GM12878 (cell line): ENCODE measurements at places on chromosomes 12 and 14. TPM values are rescaled to one million over a fixed set of nuclear protein-coding genes. Genes with fewer than 3 reads are reported as not detected.

Gene CLECL1
- total RNA-seq: 29.0 and 33.6 TPM in 2 replicates

Gene KLHDC1
- total RNA-seq: 0.72 and 0.87 TPM in 2 replicates

Gene TSPAN11
- total RNA-seq: 0.05 TPM in 1 of 2 replicates, not detected in the other

Gene VWF
- total RNA-seq: 0.23 and 0.53 TPM in 2 replicates

Gene BEST3
- not detected in 2 replicates for total RNA-seq

Gene SOAT2
- 1.6 and 1.9 TPM in 2 replicates for total RNA-seq

GRCh38 chr14:98370352-98370751, 901.6 kb downstream of the BCL11B start:
- DNase-seq: no peak

DNA sequence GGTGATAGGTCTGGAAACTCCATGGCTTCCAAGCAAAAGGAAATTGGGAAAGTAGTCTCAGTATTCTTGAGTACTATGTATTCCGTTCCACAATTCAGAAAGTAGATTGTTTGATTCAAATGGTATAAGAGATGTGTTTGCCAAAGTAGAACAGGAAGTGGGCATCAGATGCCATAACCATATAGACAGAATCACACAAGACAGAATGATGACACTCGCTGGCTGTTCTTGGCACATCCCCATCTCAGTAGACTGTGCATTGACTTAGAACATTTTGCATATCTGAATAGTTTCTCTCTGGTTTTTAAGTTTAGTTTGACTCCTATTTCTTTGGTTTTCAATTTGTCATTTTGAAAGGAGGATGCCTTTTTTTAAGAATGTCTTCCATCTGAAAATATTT, 221.1 kb upstream of the RGS6 start:
- no peak for DNase-seq

- DNase-seq: no peak
These were observed 154.3 kb downstream of the NTF3 start for GRCh38 chr12:5586201-5586600.

DNA sequence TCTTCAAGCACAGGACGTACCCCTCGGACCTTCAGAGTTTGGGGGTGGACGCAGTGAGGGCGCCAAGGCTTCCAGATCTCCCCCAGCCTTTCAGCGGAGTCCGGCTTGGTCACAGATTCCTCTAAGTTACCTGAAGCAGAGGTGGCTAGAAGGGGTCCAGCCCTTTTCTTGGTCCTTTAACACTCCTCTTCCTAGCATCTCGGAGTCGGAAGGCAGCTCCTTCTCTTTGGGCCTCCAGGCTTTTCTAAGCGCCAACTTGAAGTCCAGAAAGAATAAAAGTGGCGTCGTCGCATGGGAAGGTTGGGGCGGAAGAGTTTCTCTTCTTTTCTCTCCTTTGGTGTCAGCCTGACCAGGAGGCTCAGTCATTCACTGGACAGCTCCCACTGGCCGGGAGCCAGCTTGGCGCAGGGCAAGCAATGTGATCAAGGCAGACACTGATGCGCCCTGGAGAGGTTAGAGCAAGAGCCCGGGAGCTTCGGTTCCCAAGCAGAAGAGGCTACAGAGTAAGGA, 9.6 kb downstream of the OR6S1 start:
- no peak for DNase-seq

- no peak for DNase-seq
These were observed 7.2 kb upstream of the SH2B3 start for GRCh38 chr12:111398530-111398929.

DNA sequence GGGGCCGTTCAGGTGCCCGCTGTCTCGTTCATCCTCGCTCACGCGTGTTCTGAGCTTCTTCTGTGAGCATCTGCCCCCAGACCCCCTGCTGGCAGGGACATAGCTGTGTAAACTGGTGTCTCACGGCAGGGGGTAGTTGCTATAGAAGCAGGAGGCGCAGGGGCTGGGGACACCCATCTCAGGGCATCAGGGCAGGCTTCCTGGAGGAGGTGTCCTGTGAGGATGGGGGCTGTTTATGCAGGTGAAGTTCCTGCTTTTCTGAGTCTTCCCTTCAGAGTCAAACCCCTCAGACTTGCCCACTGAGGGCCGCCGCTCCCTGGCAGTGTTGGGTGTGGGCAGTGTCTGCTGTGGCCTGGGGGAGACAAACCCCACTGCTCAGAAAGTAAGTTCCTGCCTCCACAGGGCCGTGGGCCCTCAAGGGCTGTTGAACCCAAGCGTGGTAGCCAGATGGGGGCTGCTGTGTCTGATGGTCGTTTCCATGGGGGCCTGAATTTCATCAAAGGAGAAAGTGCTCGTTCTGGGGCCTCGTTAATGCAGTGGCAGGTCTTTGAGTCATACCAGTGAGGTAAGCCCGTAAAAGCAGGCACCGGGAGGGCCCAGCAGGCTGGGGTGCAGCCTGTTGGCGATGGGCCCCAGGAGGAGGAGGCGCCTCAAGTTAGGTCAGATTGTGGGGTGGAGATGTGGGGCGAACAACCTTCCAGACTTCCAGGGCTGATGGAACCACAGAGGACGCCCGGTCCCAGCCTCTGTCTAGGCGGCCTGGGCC, 23.4 kb downstream of the KIF26A start:
- no peak for DNase-seq

- no peak for DNase-seq
These were observed 36.7 kb downstream of the TMEM120B start for GRCh38 chr12:121749267-121749666.

DNA sequence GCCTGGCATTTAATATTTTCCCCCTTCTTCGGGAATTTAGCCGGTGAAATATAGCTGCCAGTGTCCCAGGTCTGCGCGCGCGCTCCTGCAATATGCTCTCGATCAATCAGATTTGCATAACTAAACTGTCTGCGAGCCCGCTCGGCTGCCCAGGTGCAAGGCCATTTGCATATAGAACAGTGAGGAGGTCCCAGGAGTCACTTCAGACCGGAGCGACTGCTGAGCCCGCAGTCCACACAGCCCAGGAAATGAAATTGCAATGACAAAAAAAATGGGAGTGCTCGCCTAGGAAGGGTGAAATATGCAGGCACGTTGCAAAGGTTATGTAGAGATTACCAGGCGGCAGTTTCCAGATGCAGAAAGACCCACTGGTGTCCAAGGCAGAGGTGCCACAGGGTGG, 228.5 kb downstream of the VRK1 start:
- no peak for DNase-seq

- DNase-seq: no peak
These were observed 46.8 kb downstream of the LRIG3 start for GRCh38 chr12:58873496-58873895.

GRCh38 chr14:91356181-91356763, 61.3 kb downstream of the CCDC88C start:
- no peak for DNase-seq

GRCh38 chr14:67955261-67955660, 135.7 kb downstream of the RAD51B start:
- no peak for DNase-seq
